Fibroblast of the conjunctiva (primary cell): ENCODE measurements at places on chromosomes 4 and X.

- DNase-seq = no peak
Measured at GRCh38 chr4:1890979-1891570, 19.9 kb downstream of the NSD2 start.

DNA sequence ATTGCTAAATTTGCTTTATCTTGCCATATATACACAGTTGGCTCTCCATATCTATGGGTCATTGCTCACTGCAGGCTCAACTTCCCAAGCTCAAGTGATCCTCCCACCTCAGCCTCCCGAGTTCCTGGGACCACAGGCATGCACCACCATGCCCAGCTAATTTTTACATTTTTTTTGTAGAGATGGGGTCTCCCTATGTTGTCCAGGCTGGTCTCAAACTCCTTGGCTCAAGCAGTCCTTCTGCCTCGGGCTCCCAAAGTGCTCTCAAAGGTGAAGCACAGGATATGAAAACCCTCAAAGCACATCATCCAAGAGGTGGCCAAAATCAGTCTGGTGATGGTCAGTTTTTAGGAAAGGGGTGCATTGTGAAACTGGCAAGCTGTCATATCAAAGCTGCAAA is 11.8 kb downstream of the CDS1 start:
- DNase-seq = no peak

DNA sequence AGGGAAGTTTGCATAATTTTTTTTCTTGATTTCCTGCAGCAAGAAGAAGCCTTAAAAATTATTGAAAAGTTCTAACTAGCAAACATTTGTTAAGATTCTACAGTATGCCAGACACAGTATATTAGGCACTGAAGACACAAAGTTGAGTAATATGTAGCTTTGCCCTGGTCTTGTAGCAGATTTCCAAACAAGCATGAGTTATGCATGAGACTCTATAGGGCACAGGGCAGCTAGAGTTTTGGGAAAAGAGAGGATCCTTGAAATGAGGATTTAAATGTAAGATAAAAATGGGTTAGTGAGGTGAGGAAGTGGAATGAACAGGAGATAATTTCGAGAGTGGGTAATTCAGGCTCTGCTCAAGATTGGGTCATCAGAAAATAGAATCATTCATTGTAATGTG is 8.6 kb upstream of the GPRIN3 start:
- DNase-seq = no peak

GRCh38 chrX:41603596-41603995 is 85.2 kb upstream of the GPR34 start:
- no peak for DNase-seq

GRCh38 chr4:155338196-155338595 is 38.6 kb downstream of the MAP9 start:
- no peak for DNase-seq

DNA sequence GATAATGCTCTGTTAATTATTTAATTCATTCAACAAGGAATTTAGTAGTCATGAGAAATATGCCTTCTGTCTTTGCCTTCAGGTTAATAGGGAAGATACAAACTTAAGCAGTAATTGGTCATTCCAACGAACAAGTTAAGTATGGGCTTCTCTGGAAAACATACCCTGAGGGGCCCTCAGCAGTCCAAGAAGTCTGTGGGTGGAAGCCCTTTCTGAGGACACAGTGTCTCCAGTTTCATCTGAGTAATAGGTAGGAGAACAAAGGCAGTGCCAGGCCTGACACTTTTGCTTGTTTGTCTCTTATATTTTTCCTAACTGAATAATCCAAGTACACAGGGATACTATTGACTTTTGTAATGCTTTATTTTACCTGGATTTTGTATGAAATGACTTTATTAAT is 262.5 kb downstream of the FBXW7 start:
- no peak for DNase-seq

GRCh38 chr4:34432706-34433105 is 1811.6 kb downstream of the ARAP2 start:
- DNase-seq = no peak

DNA sequence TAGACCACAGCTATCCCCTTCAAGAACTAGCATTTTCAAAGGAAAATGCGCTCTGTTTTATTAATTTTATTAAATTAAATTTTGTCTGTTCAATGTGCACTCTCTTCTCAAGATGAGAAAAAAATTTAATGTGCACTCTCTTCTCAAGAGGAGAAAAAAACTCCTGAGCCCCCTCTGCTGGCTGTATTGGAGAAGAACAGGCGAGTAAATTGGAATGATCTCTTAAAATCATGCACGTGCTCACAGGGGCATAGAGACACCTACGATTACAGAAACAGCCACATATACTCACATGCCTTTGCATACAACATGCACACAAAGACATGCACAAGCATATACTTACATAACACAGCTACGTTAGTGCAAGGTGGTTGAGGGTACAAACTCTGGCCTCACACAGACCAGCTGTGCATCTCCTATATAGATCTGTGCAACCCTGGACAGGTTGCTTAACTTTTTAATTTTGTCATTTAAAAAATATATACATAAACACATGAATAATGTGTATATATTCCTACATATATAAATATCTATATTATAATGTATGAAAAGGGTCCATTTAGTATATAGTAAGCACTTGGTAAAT is 176.2 kb upstream of the CXorf66 start:
- DNase-seq = peak; percentile 1

- DNase-seq = no peak
Measured at GRCh38 chrX:721354-721753, 90.8 kb downstream of the SHOX start.

- no peak for DNase-seq
Measured at GRCh38 chr4:2354760-2355159, 63.7 kb downstream of the ZFYVE28 start.

DNA sequence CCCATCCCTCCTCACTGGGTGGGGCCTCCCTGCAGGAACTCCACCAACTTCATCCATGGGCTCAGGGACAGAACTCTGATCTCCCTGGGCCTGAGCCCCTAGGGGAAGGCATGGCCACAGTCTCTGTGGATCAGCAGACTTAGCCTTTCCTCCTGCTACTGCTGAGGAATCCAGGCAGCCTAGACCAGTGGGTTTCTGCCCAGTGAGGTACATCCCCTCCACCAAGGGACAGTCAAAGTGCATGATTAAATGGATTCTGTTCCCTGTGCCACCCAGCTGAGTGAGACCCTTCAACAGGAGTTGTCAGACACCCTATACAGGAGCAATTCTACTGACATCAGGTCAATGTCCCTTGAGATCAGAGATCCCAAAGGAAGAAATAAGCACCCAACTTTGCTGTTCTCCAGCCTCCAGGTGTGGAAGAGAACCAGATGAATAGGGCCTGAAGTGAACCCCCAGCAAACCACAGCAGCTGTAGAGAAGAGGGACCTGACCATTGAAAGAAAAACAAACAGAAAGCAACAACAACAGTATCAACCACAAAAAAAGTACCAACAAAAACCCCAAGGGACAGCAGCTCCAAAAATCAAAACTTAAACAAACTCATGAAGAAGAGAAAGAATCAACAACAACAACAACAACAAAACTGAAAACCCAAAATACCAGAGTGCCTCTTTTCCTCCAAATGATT is 84.8 kb downstream of the CHIC1 start:
- no peak for DNase-seq

GRCh38 chr4:154010371-154010770 is 221.5 kb upstream of the SFRP2 start:
- no peak for DNase-seq

GRCh38 chr4:184385705-184386141 is 88.6 kb downstream of the IRF2 start:
- DNase-seq = no peak

DNA sequence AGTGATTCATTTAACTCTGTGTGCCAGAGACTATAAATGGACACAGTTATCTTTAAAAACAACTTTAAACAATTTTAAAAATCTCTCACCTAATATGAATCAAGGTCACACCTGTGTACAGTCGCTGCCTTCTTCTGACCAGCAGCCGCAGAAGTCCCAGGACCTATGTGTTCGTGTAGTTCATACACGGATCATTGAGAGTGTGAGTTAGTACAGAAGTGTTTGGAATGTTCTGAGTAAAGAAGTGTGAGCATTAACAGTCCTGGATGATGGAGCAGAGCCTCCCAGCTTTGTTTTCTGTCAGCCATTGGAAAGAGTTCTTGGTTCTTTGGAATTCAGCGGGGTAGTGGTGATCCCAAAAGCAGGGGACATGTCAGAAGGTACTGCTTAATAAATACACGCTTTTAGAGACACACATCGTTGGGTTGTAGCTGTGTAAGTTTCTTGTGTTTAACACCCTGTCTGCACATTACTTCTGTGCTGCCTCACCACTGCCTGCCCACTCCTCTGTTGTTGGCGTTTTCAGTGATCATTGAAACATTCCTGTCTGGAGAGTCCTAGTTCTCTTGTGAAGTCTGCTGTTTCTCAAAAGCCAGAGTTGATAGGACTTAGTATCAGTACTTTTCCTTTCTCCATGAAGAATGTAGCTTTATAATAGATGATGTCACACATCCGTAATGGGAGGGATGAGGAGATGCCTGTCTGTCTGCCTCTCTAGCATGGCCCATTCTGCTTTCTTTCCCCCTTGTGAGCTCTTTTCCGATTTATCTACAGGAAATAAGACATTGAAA is 90.6 kb downstream of the PTTG2 start:
- no peak for DNase-seq

GRCh38 chr4:112146502-112146813 is 1.2 kb downstream of the FAM241A start:
- DNase-seq = no peak

GRCh38 chrX:149650162-149650561 is 18.6 kb upstream of the TMEM185A start:
- no peak for DNase-seq

DNA sequence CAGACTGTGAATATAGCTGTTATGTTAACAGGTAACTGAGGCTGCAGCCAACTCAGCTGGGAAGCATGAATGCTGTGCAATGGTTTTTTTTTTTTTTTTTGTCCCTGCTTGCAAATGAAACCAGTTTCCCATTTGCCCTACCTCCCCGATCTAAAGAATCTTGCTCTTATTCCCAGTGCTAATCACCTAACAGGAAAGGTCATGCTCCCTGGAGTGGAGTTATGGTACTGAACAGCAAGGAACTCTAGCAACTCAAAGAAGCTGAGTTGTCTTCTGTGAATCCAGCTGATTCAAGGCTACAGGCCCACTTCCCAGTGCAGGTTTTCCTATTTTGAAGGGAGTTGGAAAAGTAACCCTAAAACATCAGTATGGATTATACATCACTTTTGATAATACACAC is 52.1 kb downstream of the HTR2C start:
- DNase-seq = no peak

- DNase-seq = peak; percentile 43
Measured at GRCh38 chrX:53481816-53482465, 47.8 kb upstream of the HSD17B10 start.

DNA sequence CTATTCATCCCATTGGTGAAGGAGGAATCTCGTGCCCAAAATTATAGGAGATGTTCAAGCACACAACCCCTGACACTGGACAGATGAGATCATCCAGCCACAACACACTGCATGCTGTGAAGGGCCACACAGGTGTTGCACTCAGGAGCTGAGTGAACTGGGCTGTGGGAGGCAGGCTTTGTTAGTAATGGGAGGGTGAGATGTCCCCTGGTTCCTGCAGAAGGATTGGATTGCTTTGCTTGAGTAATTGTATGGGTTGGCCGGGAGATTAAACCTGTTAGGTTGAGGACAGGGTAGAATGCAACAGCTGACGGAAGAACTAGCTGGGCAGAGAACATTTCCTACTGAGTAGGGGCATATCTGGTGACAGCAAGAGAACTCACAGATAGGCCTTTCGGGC is 152.2 kb downstream of the TACR3 start:
- no peak for DNase-seq

DNA sequence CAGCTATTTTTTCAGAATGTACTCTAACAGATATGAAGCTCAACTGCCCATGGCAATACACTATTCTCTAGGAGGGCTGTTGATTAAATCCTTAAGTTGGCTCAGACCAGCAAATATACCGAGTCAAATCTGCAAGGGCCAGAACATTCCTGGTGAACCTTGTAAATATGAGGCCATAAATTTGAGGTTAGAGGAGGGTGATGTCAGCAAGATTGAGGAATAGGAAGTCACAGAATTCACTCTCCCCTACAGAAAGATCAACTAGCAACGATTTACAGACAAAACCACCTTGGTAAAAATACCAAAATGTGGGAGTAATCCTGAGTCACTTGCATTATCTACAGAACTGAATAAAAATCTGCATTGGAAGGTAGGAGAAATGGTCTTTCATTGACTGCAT is 399.3 kb downstream of the GPM6A start:
- no peak for DNase-seq

- peak; percentile 80 for DNase-seq
Measured at GRCh38 chr4:176794151-176794550, 1.4 kb upstream of the VEGFC start.

GRCh38 chr4:64713256-64713840 is 304.1 kb upstream of the TECRL start:
- peak; percentile 0 for DNase-seq

GRCh38 chr4:39346856-39347519 is 19.2 kb downstream of the RFC1 start:
- no peak for DNase-seq

DNA sequence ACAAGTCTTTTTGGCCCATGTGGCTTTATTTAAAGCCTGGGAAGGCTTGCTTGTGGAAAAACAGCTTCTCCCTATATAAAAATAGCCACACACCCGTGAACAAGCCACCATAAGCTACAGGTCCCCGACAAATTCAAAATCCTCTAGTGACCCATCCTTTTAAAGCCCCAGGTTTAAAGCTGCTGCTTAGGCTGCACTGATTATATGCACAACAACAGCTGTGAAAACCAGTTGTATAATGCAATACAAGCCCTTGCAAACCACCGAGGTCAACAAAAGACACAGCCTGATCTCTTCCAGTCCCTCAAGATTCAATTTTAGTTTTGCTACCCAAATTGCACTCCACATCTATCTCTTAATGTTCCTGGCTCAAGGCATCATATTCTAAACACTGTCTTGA is 186.0 kb upstream of the WDFY3 start:
- no peak for DNase-seq

DNA sequence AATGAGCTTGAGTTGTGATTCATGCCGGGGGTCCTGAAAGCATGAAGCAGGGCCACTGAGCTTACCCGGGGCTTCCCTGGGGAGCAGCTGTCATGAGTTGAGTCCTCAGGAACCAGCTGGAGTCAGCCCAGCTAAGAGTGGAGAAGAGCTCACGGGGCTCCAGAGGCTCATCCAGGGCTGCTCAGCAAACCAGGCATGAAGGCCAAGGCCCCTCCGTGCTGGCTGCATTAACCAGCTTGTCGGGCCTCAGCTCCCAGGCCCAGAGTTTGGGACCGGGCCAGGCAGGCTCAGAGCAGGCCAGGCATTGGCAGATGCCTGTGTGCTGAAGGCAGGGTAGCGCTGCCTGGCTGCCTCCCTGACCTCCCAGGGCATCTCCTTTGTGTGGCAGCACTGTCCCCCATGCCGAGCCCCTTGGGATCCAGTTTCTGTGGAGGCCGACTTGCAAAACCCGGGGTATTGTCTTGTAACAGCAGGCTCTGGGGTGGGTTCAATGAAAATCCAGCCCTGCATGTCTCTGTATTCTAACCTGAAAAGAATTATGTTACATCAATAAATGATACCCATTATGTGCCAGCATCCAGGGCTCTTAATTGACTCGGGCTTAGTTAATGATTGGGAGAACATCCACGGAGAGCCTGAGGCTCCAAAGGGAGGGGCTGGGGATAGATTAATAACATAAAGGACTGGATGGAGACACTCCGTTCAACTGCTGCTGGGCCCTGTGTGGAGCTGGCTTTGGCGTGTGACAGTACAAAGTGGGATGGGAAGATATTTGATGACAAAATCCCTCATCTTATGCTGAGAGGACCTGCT is 68.0 kb upstream of the MSX1 start:
- DNase-seq = no peak
